Left ventricle myocardium superior (tissue), 1 donor: ENCODE measurements at places on chromosomes 4 and X. TPM values are rescaled to one million over a fixed set of nuclear protein-coding genes. Genes with fewer than 3 reads are reported as not detected.

DNA sequence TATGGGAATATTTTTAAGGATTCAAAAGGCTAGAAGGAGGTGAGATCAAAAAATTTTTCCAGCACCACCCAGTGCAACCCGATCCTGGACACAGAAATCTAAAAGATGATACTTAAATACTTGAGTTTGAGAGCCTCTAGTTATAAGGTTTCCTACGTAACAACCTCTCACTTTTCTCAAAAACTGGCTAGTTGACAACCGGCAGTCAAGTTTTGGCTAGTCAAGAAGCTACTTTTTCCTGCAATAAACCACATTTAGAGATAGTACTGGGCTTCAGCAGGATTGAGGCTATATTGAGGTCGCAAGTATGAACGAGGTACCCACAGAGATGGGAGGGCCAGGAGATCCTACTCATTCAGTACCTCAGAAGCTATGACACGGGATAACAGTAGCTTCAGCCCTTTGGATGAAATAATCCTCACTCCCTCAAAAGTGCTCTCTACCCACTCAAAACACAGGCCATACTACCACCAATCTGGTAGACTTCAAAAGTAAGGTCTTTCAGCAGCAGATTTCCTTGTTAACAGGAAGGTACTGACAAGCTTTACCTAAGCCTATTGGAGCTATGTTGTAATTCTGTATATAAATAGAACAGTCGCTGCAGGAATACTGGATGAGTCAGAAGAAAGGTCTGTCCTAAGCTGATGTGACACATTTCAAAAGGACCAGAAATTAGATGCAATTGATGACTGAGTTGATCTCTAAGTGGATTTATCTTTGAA, 1.5 kb upstream of the TSPAN5 start:
- no peak for DNase-seq

- DNase-seq = no peak
Observed at GRCh38 chr4:156773648-156774357, 197.8 kb downstream of the PDGFC start.

DNA sequence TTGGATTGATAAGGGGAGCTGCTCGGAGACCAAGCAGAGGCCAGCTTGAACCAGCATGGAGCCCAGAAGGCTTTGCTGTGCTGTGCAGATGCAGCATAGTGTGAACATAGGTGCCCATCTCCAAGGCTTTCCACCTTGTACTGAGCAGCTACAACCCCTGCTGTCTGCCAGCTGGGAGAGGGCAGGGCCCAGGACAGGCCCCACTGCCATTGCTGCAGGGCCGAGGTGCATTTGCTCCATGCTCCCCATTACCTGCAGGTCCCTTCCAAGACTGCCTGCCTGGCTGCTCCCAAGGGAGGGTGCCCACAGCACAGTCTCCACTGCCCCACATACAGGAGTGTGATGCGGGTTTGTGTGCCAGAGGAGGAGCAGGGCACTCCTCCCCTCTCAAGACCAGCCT, 1016.0 kb upstream of the INTU start:
- no peak for DNase-seq

- no peak for DNase-seq
Observed at GRCh38 chr4:151215295-151215694, 61.7 kb upstream of the PRSS48 start.

DNA sequence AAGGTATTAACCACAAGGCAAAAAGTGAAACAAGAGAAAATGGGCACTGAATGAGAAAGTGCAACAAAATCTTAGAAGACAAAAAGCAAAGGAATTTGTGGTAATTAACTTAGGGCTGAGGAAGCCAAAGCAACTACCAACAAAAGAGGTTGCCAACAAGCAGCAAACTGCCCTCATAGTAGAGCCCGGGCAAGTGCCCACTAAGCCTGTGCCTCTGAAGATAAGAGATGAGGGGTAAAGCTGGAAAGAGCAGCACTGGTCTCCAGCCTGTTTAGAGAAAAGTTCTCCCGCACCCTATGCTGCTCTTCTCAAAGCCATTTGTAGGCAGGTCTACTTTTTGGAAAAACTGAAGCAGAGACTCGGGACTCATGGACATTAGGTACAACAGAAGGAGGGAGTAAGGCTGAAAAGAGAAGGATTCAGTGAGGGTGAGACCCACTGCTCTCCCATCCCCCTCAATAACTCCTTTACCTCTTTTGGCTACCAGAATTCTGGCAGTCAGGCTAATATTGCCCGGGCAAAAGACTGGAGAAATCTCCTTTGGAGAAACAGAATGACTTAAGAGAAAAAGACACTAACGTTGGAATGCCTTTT, 29.6 kb upstream of the KCNE5 start:
- DNase-seq = no peak

DNA sequence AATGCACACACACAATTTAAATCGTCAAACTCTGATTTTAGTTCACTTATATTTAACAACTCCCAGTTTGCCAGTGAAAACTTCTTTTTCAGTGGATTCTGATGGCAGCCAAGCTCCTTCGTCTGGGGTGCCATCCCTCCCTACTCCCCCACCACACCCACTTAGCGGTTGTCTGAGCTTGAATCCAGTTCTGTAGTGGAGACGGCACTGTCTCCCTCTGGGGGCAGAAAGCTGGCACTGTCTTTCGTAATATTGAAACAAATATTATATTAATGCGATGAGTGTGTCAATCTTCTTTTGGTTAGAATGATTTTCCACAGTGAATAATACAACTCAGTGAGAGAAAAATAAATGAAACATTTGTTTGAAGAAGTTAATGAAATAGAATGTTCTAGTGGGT, 5.4 kb downstream of the MEPE start:
- DNase-seq = no peak

DNA sequence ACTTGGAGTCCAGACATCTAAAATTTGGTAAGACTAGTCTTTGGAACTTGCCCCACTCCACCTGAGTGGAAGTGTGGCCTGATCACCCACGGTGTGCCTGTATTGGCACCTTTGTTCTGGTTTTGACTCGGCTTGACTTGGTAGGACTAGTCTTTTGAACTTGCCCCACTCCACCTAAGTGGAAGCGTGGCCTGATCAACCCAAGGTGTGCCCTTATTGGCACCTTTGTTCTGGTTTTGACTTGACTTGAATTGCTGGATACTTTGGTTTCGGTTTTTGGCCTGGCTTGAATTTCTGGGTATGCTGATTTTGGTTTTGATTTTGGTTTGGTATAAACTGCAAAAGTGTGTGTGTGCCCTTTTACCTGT, 44.7 kb upstream of the UGT2B7 start:
- no peak for DNase-seq

DNA sequence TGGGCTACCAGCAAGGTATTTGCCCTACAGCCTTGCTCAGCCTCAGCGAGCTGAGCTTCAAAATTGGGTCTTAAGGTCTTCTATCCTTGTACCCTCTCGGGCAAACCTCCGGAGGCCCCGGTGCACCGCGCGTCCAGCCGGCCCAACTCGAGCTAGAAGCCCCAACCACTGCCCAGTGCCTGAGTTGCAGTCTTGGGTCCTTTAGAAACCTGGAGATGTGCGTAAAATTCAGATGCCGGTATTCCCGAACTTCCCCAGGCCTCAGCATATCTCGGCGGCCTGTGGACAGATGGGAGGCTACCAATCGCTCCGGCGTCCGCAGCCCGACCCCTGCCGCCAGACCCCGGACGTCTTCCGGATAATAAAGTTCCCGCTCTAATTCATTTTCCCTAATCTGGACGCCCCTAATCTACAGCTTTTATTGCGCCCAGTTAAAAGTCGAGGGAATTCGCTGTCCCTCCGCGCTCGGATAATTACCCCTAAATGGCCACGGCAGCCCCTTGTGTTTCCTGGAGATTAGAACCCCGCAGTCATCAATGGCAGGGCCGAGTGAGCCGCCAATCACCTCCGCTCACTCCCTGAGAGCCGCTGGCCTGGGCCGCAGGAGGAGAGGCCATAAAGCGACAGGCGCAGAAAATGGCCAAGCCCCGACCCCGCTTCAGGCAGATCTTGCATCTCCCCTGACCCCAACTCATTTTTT, 1.5 kb upstream of the MSX1 start:
- no peak for DNase-seq

- no peak for DNase-seq
Observed at GRCh38 chrX:134685668-134686067, 27.4 kb upstream of the PLAC1 start.

DNA sequence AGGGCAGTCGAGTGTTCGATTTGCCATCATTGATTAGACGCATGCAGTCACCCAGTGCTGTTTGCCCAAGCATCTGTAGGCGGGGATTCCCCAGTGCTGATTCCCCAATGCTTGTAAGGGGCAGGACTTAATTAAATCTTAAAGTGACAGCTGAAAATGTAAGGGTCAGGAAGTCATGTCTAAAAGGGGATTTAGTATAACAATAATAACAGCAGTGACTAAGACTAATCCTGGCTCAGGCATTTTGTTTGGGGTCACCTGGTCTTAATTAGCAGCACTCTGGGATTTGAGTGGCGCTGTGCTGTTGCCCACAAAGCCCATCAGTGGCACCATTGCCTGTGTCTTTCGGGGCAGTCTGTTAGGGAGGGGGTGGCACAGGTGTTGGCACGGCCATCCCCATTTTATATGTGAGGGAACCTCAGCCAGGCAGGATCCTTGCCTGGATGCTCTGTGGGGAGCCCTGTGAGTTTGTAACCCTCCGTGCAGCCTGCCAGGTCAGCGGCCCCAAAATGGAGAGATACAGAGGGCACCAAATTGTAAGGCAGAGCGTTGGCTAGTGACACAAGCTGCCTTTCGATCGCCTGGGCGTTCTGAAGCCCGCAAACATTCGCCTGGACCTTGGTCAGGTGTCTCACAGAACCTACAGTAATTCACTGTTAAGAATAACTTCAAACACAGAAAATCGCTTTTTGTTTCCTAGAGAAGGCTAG, 146.7 kb downstream of the TBL1X start:
- no peak for DNase-seq

Gene MAGIX
- total RNA-seq = 3.8 TPM

Gene RIPPLY1
- total RNA-seq = not detected
